ENCODE measurements at places on chromosomes 2 and 18.
A peak's percentile ranks its signal among the peaks of the same experiment; 100 is the strongest.

- no peak for DNase-seq
Measured at GRCh38 chr2:78913257-78913656, 112.2 kb upstream of the REG3G start.

- DNase-seq = peak; percentile 31
Measured at GRCh38 chr2:37892436-37893114, 32.5 kb upstream of the RMDN2 start.

GRCh38 chr18:46528037-46528436, 129.0 kb downstream of the LOXHD1 start:
- DNase-seq = no peak

DNA sequence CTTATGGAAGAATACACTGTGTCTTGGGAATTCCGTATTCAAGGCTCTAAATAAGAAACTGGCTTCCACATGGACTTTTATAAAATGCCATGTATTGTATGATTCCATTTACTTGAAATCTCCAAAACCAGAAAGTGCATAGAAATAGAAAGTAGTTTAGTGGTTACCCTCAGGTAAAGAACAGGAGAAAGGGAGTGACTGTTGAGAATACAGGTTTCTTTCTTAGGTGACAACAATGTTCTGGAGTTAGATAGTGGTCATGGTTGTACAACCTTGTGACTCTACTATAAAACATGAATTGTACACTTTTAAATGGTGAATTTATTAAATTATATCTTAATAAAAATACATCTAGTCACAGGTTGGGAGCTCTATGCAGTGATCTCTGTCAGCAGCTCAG, 481.8 kb downstream of the SPAG16 start:
- DNase-seq = no peak

DNA sequence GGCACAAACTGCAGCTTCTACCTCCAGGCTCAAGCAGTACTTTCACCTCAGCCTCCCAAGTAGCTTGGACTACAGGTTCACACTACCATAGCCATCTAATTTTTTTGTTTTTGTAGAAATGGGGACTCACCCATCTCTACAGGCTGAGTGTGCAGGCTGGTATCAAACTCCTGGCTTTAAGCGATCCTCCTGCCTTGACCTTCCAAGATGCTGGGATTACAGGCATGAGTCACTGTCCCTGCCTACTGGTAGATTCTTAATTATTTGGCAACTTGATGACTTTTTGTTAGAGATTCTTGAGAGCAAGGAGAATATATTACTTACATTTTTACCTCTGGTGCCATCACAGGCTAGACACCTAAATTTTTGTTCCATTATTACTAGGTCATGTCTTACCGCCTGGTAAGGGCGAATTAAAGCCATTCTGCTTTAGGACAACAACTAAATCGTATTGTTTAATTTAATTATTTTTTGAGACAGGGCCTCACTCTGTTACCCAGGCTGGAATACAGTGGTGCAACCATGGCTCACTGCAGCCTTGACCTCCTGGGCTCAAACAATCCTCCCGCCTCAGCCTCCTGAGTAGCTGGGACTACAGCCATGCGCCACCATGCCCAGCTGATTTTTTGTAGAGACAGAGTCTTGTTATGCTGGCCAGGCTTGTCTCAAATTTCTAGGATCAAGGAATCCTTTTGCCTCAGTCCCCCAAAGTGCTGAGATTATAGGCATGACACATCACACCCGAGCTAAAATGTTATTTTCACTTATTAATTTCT, 15.7 kb downstream of the DYNC1I2 start:
- no peak for DNase-seq

GRCh38 chr2:72141032-72141645, 6.5 kb downstream of the CYP26B1 start:
- DNase-seq = no peak

DNA sequence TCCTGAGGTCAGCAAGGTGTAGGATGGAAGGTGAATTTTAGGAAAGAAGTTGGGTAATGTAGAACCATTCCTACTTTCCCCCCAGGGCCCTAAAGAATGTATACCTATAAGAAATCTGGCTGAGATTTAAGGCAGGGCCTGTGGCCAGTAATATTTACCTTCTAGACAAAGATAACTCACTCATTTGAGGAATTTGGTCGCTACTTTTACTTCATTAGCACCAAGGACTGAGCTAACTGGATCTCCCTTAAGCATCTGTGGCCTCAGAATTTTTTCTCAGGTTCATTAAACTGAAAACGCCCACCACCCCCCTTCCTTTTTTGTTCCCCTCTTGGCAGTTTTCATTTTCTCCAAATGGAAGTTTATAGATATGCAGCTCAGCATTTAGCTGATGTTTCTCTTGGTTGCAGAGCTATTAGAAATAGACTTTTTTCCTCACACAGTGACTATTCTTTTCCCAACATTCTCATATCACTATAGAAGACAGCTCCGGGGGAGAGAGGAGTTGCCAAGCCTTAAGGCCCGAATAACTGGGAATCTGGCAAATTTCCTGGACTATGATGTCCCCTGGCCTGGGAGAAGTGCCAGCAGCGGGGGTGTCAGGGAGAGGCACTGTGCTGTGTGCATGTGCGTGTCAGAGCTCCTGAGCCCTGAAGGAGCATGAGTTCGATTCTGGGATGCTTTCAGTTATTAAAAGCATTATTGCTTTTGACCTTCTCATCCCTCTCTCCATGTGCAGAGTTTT, 310.9 kb downstream of the PRKCE start:
- no peak for DNase-seq

DNA sequence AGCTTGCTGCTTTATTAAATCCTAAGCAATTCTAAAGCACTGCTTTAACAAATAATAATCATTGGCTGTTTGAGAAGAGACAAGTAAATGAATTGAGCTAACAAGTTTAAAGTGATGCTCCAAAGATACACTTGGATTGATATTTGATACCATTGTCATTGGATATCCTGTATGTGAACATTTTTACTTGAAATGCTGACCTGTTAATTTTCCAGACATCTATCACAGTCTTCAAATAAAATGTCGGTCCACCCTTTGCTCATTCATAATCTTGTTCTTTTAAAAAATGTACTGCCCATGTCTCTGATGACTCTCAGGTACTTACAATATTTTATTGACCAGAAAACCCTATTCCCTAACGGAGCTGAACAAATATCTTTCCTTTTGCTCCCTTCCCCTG, 202.1 kb downstream of the DYSF start:
- no peak for DNase-seq

DNA sequence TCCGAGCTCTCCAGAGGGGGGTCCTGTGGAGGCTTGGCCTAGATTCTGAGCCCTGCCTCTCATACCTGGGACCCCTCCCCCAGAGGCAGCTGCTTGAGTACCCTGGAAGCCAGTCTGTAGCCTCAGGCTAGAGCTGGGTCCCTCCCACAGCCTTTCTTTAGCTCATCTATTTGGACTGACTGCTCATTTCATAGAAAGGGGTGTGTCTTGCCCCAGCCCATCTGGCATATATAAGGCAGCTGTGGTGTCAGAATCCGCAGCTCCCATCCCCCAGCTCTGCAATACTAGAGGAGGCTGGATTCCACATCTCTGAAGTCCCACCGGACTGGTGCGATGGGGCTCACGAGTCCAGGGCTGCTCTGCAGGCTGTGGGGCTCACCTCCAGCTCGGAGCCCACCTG, 26.1 kb downstream of the MPHOSPH10 start:
- no peak for DNase-seq

DNA sequence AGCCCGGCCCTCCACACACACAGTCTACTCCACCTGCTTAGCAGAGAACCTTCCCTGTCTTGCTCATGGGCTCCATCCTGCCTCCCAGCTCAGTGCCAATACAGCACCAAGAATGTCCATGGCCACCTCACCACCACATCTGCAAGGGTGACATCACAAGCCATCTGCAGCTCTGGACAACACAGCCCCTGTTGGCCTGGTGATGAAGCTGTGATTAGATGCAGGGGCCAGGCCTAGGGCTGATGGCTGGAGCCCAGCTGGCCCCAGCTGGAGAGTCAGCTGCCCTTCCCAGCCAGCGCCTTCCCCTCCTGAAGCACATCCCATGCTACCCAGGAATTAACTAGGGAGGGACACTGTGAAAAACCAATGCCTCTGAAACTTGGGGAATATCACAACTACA, 91.1 kb downstream of the TTC32 start:
- no peak for DNase-seq

DNA sequence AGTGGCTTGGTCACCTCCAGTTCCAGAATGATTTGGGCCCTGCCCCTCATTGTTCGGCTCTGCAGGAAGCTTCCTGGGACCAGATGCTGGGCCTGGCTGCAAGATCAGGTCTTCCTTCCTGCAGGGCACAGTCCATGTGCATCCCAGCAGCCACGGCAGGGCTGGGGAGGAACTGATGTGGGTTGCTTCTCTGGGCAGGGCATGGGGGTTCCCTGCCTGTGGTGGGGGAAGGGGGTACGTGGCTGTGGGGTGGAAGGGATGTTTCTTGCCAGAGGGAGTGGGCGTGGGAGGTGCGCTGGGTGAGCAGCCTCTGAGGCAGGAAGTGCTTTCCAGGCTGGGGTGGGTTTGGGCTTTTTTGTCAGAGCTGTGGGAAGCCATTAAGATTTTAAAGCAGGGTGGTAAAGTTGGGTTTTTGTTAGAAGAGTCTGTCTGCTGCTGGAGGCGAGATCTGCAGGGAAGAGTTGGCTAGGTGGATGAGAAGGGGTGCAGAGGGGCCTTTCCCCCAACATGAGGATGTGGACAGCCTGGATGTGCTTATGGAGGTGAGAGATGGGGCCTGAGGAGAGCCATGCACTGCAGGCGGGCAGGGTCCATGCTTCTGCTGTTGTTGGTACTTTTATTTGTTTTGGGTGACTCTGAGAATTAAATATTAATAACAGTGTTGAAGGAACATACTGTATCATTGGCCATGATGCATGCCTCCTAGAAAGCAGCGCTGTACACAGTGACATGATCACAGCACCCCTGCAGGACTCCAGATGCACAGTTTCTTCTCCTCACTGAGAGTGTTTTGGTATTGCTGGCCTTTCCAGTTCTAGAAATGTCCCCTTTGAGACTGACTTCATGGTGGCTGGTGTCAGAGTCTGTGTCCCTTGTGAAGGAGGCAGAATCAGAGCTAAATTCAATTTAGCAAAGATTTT, 45.3 kb downstream of the DGKD start:
- DNase-seq = no peak

- DNase-seq = no peak
Measured at GRCh38 chr18:42545825-42546224, 569.7 kb downstream of the RIT2 start.

DNA sequence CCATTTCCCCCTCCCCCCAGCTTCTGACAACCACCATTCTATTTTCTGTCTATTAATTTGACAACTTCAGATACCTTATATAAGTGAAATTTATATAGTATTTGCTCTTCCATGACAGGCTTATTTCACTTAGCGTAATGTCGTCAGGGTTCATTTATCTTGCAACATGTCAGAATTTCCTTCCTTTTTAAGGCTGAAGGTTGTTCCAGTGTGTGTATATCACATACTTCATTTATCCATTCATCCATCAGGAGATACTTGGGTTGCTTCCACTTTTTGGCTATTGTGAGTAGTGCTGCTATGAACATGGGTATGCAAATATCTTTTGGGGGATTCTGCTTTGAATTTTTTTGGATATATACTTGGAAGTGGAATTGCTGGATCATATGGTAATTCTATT, 7.4 kb downstream of the BCL2L11 start:
- DNase-seq = no peak

- DNase-seq = no peak
Measured at GRCh38 chr18:50861617-50862016, 17.3 kb upstream of the ME2 start.

DNA sequence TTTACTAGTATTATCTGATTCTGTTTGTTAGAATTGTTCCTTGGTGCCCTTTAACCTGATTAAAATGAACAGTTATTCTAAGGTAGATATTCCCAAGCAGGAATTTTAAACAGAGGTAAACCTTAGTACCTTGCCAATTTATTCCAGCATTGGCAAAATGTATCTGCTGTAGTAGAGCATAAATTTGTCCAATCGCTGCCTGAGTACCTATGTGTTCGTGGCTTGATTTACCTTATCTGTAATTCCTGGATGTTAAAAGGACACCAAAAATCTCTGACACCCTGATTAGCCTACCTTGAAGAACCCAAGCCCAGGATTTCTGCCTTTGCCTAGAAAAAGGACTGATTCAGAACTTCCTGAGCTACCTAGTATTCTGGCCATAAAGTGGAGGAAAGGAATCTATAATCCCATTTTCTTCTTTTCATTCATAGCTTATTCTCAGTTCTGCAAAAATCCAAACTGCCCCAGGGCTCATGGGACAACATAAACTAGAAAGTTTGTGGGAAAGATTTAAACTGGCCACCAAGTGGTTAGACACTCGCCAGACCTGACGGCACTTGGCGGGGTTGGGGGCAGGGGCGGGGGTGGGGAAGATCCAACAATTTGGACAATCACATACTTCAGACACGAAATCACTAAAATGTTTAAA, 16.2 kb upstream of the ZCCHC2 start:
- DNase-seq = no peak

GRCh38 chr2:197934261-197934933, 130.0 kb downstream of the PLCL1 start:
- no peak for DNase-seq

GRCh38 chr2:27314709-27315108, 6.5 kb upstream of the UCN start:
- DNase-seq = no peak

DNA sequence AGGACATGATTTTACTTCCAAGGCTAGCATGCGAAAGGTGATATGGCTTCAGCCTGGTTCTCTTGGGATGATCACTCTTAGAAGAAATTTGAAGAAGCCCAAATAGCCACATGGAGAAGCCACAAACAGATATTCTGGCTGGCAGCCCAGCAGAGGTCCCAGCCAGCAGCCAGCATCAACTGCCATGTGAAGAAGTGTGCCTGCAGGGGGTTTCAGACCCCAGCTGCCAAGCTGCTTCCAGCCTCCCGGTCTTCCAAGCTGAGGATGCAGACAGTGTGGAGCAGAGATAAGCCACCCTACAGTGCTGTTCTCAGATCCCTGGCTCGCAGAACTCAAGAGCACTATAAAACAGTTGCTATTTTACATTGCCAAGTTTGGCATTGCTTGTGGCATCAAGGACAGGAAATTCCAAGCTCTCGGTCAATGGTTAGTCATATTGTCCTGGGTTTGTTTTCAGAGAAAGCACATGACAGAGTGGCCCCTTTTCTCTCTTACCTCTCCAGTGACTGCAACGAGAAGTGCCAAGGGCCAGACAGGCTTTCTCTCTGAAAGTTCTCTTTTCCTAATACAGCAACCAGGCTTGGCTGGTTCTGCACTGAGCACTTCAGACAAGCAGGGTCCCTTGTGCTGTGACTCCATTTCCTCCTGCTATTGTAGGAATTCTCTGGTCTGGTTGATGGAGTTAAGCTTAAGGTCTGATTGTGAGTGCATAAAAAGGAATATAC, 223.7 kb downstream of the ANKRD30B start:
- DNase-seq = no peak

GRCh38 chr2:75251896-75252295, 52.6 kb upstream of the TACR1 start:
- DNase-seq = no peak

DNA sequence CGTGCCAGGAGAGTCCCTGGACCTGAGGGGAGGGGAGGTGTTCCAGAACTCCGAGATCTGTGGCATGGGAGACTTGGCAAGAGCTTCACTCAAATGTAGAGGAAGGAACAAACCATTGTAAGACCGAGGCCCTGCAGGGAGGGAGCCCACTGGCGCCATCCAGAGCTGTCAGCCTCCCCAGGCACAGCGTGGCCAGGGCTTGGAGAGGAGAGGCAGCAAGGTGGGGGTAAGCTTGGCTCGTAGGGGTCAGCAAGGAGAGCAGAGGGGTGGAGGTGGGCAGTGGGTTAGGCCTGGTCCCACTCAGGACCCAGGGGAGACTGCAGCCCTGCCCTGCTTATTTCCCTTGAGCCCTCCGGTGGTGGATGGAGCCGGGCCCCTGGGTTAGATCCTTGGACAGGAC, 3.6 kb downstream of the TMEM177 start:
- DNase-seq = no peak

- no peak for DNase-seq
Measured at GRCh38 chr2:176544991-176545956, 276.0 kb downstream of the MTX2 start.

Data from germinal center (tissue), 1 donor.